ENCODE measurements at places on chromosomes 1 and 21.

GRCh38 chr1:14724246-14724645, 125.8 kb downstream of the KAZN start:
- DNase-seq = no peak

- no peak for DNase-seq
Observed at GRCh38 chr1:232462213-232462612, 167.7 kb downstream of the SIPA1L2 start.

DNA sequence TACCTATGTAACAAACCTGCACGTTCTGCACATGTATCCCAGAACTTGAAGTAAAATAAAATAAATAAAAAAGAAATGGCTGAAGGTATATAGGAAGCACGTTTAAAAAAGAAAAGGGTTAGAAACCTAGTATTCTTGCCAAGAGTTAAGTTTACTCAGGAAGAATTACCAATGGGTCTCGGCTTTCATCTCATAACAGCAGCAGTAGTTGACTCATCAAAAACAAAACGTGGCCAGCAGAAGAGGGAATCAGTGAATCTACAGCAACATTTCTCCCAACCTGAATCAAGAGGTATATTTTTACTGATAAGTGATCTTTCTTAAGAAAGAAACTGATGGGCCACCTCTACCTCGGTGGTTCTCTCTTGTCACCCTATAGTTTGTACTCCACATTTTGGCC, 340.3 kb downstream of the BRINP2 start:
- DNase-seq = no peak

- DNase-seq = no peak
Observed at GRCh38 chr1:159942632-159943277, 2.7 kb downstream of the IGSF9 start.

GRCh38 chr1:59926381-59927123, at the start of gene CYP2J2:
TSS of gene CYP2J2 (minus strand) at chr1:59926773. CDS start at chr1:59926746, 27 bp downstream.
- peak; percentile 8 for DNase-seq

GRCh38 chr1:111275780-111276433, 14.7 kb upstream of the CHIA start:
- no peak for DNase-seq

DNA sequence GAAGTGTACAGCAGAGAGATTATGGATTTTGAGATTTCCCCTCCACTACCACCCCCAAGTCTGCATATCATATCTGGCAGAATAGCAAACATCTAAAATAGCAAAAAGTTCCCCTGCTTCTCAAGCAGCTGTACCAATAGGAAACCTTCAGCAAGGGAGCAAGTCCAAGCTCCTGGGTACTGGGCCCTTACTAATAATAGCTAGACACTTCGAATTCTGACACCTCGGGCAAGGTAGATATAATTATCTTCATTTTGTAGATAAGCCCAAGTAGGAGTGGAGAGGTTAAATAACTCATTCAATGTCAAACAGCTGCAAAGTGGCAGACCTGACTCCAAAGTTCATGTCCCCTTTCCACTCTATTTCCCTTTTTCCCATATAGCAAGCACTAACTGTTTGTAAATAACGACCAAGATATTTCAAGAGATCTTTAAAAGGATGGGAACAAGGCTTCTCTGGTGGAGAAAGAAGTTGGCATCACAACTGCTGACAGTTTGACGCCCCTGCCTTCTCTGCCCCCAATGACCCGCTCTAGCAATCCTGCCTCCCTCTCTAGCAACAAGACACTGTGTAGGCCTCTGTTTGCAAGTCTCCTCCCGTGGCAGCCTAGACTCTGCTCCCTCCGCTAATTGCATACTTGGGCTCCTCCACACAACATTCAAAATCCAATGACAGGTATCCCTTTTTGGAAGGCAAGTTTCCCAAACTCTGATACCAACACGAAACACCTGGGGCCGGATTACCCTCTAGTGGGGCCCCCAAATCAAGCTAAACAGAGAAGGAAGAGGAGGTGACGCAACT, 18.7 kb upstream of the ADAR start:
- no peak for DNase-seq

GRCh38 chr1:113630340-113631327, 128.7 kb downstream of the PHTF1 start:
- no peak for DNase-seq

GRCh38 chr1:103911450-103911849, 161.8 kb downstream of the AMY1C start:
- no peak for DNase-seq

DNA sequence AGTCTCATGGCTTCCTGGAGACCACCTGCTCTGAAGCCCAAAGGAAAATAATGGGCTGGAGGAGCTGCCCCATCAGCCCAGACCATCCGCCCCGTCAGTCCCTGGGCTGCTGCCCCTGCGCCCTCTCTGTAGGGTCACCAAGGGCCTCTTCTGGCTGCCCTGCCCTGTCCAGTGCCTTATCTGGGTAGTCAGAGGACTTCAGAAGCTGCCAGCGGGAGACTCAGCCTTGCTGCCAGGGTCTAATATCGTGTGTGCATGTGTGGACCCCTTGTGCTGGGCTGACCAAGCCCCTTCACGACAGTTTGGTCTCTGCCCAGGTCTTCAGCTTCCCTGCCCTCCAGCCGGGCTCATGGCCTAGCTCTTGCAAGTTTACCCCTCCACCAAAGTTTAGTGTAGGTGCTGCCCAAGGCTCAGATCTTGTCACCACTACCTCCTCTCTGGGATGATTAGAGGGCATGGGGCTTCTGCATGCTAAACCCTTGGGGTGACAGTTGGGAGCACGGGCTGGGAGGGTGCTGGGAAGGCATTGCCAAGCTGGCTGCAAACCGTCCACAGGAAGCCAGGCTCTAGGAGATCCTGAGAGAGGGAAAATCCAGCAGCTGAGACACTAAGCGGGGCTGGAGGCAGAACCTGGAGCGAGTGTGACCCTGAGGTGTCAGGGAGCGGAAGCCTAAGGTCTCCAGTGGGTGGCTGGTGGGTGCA, 20.6 kb downstream of the NENF start:
- DNase-seq = no peak

DNA sequence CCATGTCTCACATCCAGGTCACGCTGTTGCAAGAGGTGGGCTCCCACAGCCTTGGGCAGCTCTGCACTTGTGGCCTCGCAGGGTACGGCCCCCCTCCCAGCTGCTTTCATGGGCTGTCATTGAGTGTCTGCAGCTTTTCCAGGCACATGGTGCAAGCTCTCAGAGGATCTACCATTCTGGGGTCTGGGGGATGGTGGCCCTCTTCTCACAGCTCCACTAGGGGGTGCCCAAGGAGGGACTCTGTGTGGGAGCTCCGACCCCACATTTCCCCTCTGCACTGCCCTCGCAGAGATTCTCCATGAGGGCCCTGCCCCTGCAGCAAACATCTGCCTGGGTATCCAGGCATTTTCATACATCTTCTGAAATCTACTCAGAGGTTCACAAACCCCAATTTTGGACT, 219.4 kb downstream of the LRRC7 start:
- DNase-seq = no peak

DNA sequence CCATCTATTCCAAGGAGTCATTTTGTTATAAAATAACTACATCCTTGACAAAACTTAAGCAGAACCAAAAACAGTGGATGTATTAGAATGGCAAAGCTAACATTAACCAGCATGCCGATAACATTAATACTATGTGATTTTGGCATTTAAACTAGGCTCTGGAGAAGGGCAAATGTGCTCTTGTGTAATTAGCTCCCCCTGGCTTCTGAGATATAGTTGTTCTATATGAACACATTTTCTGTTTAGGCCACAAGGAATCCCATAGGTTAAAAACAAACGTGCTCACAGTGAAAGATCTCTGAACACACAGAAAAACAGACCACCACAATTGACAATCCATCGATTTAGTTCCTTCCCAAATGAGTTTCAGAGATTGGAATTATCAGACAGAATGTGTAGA, 57.4 kb upstream of the TARS2 start:
- no peak for DNase-seq

- no peak for DNase-seq
Observed at GRCh38 chr21:41894511-41894910, 15.4 kb upstream of the PRDM15 start.

- DNase-seq = no peak
Observed at GRCh38 chr1:155970531-155971167, 7.7 kb downstream of the ARHGEF2 start.

- DNase-seq = no peak
Observed at GRCh38 chr1:218171302-218171893, 113.7 kb upstream of the RRP15 start.

DNA sequence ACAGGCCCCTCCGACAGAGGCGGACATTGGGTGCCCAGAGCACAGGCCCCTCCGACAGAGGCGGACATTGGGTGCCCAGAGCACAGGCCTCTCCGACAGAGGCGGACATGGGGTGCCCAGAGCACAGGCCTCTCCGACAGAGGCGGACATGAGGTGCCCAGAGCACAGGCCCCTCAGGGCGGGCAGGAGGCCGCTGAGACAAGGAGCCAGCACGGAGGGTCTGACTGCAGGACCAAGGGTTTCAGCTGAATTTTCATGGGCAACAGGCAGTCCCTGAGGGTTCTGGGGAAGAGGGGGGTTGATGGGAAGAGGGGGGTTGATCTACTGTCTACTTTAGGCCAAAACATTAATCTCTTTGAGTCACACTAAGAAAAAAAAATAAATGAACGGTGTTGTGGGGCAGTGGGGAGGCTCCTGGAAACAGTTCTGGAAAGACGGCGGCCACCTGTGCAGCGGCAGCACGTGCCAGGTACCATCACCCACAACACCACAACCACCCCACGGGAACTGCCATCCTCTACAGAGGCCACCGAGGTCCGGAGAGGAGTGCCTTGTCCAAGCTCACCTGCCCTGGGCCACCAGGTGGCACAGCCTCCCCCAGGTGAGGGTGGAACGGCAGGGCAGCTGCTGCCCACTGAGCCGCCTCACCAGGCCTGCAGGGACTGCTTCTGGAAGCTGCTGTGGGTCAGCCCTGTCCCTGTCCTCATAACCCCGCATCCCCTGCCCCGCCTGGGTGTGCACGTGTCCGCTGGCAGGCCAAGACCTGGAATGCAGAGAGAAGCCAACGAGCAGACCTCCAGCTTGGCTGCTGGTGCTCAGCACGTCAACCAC, 20.5 kb downstream of the PRDM15 start:
- DNase-seq = no peak

DNA sequence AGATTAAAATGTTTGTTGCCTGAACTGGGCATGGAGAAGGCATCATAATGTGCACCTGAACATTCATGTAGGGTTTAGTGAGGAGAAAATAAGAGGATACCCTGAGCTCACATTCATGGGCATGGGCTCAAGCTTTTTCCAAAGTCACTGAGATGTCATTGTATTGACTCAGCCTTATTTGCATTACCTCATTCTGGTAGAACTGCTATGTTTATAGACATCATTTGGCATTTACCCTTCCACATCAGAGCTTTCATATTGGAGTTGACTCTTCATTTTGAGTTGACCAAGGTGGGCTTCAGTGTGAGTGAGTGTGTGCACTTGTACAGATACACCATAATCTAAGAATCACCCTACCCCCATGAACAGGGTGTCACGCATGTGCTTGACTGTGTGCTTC, 143.2 kb downstream of the PBX1 start:
- DNase-seq = no peak

DNA sequence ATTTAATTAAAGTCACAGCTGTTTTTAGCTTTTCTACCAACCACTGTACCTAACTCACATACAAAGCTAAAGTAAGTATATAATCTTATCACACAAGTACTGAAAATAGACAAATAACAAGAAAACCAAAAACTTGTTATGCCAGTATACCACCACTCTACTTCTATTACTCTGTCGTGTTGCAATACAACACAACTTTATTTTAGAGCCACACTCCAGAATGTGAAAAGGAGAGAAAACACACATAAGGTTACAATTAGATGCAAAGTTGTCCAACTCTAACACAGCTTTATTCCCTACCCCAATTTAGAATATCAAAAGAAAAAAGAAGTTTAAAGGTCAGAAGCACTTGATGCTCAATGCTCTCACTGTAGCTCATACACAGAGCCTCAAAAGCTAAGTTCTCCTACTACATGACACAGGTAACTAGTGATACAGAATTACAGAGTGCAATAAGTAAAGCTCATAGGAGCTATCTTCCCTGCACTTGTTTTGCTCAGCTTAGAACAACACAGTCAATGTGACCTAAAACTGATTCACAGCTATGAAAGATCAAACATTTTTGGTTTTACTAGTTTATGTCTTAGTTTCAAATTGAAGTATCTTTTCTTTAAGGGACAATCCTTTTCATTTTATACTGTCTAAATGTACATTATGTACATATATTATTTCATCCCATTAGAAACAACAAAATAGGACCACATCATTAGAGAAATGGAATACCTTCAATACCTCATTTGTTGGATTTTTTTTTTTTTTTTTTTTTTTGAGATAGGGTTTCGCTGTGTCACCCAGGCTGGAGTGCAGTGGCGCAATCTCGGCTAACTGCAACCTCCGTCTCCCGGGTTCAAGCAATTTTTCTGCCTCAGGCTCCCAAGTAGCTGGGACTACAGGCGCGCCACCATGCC, 29.2 kb downstream of the EYA3 start:
- DNase-seq = no peak

- DNase-seq = no peak
Observed at GRCh38 chr21:44829507-44830092, 11.7 kb upstream of the SUMO3 start.

DNA sequence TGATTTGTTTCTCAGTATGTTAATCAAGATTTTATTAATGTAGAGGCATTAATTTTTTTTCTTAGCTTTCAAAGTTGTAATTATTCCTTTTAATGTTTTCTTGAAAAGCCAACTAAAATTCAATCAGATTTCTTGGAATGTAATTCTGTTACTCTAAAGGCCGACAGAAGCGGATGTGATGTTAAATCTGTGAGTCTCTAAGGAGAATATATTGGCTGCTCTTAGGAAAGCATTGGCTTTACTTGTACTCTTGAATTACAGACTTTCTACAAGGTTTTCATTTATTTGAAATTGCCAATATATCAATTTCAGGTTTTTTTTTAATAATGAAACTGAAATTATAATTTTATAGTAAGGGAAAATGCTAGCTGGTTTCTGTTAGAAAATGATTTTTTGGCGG, 29.2 kb downstream of the RRP15 start:
- DNase-seq = no peak

DNA sequence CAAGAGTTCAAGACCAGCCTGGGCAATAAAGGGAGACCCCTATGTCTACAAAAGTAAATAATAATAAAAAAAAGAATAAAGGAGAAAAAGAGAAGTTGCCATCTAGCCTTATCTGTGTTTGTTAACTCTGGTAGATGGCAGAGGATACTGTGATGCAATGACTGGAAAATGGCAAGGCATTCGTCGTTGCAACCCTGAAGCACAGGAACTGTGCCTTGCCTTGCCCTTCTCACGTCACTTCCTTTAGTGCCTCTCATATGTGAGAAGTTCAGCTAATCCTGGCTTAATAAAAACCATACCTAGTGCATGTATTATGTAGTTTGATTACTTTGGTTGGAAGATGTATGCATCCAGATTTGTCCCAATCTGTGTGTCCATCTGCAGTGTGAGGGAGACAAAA, 25.8 kb upstream of the PIGC start:
- no peak for DNase-seq

GRCh38 chr1:224727351-224728289, 111.5 kb downstream of the CNIH3 start:
- no peak for DNase-seq

DNA sequence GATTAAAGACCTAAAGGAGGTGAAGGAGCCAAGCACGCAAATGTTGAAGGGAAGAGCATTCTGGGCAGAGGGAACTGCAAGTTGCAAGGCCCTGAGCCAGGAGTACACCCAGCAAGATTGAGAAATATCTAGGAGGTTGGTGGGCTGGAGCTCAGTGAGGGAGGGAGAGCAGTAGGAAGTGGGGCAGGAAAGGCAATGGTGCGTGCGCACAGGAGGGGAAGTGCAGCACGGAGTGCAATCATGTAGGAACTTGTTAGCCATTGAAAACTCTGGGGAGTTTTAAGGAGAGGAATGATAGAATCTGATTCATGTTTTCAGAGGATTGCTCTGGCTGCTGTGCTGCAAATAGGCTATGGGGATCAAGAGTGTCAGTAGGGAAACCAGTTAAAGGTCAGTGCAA, 13.2 kb upstream of the IGSF3 start:
- no peak for DNase-seq
